Stimulated activated CD8-positive, alpha-beta memory T cell treated with anti-CD3 and anti-CD28 coated beads, Interleukin-7, amount 100 ng/mL, for 1 hour (primary cell): ENCODE measurements at places on chromosomes 3 and 15.

DNA sequence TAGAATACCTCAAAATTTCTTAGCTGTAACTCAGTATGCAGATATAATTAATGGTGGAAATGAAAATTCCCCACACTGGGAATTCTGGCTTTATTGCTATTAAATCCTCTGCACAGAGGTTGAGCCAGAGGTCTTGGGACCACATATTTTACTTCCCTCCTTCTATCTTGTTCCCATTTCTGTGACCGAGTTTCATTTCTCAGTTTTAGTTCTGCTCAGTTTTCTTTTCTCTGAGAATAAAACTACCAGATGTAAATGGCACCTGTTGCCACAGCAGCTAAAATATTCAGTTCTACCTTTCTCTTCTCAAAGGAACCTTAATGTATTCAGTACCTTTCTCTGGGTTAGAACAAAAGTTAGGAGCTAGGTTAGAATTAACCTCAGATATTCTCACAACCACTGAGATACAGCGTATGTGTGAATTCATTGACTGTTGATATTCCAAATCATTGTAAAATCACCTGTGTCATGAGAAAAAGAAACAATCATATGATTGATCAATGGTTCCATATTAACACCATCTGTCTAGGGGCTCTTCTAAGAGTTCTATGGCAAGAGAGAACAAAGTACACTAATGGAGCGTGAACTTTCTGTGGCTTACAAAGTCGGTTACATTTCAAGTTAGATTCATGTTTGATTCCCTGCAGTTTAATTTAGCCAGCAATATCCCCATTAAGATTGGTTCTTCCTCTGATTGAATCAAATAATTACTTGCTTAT lies 374.1 kb downstream of the EFHB start:
- no peak for DNase-seq

DNA sequence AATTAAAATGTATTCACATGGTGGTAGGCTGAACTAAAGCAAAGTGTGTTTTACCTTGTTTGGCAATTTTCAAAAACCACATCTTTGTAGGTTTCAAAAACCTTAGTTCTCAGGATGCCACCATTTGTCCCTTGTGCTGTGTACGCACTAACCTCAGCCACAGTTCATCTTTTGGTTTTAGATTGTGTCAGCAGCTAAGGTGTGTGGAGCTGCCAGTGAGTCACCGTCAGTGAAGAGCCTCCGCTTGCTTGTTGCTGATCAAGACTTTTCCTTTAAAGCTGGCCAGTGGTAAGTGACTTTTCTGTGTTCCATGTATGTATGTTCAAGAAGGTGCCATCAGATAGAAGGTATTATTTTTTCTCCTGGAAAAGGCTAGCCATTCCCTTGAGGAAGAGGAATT lies 21.1 kb downstream of the OXNAD1 start:
- DNase-seq: peak; percentile 36

DNA sequence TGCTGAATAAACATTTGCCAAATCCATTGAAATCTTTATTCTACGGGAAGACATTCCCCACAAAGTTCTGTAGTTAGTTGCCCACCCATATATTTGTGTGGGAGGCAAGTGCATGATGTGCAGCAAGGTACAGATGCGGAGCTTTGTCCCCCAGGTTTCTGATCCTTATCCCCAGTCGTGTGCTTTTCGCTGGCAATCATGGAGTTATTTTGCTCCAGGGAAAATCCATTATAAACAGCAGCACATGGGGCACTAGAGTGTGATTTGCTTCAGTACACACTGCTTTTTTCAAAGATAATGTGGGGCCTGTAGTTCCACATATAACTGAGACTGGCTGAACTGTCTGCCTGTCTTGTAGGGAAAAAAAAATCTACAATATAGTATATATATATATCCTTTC lies 132.1 kb downstream of the FEZF2 start:
- DNase-seq: no peak

DNA sequence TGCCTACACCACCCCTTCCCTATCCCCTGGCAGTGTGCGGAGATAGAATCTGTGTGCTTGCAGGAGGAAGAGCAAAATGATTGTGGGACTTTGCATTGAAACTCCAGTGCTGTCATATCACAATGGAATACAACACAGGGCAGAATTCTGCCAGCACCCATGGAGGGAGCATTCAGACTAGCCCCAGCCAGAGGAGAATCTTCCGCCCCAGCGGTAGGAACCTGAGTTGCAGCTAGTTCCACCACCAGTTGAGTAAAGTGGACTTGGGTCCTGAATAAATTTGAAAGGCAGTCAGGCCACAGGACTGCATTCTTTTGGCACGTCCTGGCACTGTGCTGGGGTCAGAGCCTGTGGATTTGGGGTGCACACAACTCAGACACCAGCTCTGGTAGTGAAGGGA lies 27.5 kb downstream of the NCBP2 start:
- DNase-seq: no peak

GRCh38 chr3:172082269-172082668 lies 42.9 kb downstream of the FNDC3B start:
- no peak for DNase-seq

- DNase-seq: no peak
These were observed 8.8 kb upstream of the RARB start for GRCh38 chr3:25419251-25419650.

- no peak for DNase-seq
These were observed 42.5 kb upstream of the RFX7 start for GRCh38 chr15:56286213-56286612.

DNA sequence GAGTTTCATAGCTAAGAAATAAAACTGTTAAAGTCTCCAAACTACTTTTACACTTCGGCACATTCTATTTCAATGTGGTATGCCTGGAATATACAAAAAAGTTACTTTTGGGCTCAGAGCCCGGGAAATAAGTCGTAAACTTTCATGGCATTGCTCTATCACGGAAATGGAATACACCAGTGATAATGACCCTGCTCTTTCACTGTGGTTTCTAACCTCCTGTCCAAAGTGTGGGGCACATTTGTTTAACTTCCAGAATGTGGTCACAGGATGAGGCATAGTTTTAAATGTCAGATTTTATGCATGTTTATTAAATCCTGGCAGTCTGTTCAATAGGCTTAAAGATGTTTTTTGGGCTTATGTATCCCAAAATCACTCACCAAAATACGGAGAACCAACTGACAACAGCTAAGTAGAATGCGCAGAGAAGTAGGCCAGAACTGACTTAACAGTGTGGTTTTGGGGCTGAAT lies 5.1 kb downstream of the CXCR6 start:
- DNase-seq: no peak

- DNase-seq: no peak
These were observed 200.5 kb downstream of the AKAP13 start for GRCh38 chr15:85580879-85581278.

DNA sequence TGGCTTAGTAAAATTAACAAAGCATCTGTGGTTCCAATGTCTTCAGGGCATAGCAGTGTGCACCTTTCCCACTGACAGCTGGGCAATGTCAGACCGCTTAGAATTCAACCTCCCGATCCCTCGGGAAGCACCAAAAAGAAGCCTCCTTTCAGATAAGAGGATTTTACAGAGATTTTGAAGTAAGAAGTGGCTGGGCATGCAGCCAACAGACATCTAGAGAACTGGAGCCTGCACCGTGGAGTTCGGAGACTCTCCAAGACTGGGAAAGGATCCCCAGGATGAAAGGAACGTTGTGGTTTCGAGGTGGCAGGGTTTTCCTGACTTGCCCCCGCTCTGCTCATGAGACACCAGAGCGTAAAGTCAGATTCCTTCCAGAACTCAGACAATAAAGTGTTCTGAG lies 5.3 kb downstream of the FAM174B start:
- DNase-seq: no peak

GRCh38 chr3:127137757-127138536 lies 55.0 kb upstream of the PRR23E start:
- no peak for DNase-seq

GRCh38 chr15:66834881-66835878 lies 133.1 kb downstream of the SMAD6 start:
- no peak for DNase-seq

GRCh38 chr3:195162033-195162669 lies 108.8 kb downstream of the XXYLT1 start:
- DNase-seq: no peak

- no peak for DNase-seq
These were observed 70.2 kb downstream of the PEAK1 start for GRCh38 chr15:77349666-77350065.

- peak; percentile 12 for DNase-seq
These were observed 2.9 kb downstream of the THBS1 start for GRCh38 chr15:39583596-39584265.

DNA sequence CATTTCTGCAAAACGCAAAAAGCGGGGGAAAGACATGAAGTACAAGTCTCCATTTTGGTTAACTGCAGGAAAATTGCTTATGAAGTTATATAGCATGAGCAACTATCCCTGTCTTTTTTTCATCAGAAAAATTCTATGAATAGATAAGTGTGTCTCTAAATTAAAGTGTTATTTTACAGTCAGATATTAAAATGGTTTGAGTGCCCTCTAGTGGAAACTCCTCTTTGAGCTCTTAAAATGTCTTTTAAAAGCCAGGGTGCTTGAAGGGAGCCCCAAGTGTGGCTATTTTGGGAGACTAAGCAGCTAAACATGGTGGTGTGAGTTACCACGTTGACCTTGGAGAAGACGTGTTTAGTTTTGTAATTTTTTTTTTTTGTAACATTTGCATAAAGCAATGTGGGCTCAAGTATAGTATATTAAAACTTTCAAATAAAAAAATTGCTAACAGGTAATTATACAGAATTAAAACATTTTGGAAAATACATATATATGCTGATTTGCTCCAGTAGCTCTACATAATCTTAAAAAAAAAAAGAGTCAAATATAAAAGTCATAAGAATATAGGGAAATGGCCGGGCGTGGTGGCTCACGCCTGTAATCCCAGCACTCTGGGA lies 77.2 kb downstream of the PPP2R3A start:
- no peak for DNase-seq

DNA sequence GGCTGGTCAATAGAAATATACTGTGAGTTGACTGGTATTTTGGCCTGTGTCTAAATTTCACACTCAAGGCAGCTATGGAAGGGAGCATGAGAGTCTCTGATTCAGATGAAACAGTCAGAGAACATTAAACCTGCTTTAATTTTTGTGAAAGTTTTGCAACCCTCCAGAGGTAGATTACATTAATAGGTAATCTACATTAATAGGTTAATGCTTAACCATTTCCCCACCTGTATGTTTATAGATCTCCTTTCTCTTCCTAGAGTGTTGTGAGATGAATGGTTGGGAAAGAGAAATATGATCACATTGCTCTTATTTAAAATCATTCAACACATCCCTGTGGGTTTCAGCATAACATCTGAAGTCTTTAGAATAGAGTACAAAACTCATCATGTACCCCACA lies 586.9 kb upstream of the DPPA4 start:
- DNase-seq: no peak

- no peak for DNase-seq
These were observed 34.3 kb downstream of the ASTE1 start for GRCh38 chr3:130992344-130992743.

DNA sequence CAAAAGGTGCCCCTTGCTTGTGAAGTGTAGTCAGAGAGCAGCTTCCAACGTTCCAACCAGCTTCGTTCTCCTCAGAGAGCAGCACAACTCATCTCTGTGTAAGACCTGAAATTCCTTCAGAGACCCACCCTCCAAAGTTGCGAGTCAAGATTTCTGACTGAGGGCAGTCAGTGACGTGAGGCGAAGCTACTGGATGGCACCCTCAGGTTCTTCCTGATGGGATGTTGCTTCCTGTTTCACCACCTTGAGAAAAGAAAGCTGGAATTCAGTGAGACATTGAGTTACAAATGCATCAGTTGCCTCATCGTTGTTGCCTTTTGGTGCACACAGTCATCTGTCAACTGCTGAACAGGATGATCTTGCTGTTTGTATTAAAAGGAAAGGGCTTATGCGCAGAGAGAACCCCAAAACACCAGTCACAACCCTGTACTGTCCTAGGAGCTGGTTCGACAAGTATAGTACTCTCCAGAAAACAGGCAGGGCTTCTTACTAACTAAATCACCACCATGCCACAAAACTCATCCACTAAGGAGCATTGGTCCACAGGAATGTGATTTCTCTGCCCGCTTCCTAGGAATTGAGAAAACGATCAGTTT lies at the start of gene CERS3:
Gene CERS3 (minus strand): TSS at position 118 of the 596 bp plus-strand sequence. CDS start 27,101 bp downstream, outside the sequence.
- DNase-seq: no peak

DNA sequence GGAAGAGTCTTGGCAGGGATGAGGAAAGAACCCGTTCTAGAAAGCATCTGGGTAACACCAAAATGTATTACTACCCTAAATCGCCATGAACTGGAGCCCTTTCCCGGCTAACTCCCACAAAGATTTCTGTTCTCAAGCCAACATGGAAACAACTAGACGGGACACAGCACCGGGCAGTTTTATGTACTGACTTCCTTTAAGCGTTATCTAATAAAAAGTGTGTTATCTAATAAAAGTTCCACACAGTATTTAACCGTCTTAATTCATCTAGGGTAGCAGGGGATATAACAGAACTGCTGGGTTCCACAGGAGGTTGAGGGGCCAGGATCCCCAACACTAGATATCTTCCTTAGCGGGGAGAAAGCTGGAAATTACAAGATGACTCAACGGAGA lies 347 bp upstream of the C3orf62 start:
- DNase-seq: no peak

- DNase-seq: no peak
These were observed 68.6 kb downstream of the ZNF621 start for GRCh38 chr3:40593351-40593750.

- DNase-seq: no peak
These were observed 661 bp upstream of the PARP14 start for GRCh38 chr3:122679882-122680474.

GRCh38 chr15:44788748-44789147 lies 52.4 kb downstream of the TRIM69 start:
- no peak for DNase-seq

GRCh38 chr3:1805331-1805730 lies 293.3 kb upstream of the CNTN4 start:
- DNase-seq: no peak

GRCh38 chr3:40309418-40309924 lies at the start of gene EIF1B:
Gene EIF1B, plus strand, starts transcription at chr3:40309707. Its CDS starts 235 bp downstream, at chr3:40309942.
- DNase-seq: peak; percentile 98

GRCh38 chr15:23857028-23857641 lies 170.0 kb upstream of the NDN start:
- no peak for DNase-seq

- DNase-seq: no peak
These were observed 721 bp downstream of the CSTA start for GRCh38 chr3:122325769-122326168.

DNA sequence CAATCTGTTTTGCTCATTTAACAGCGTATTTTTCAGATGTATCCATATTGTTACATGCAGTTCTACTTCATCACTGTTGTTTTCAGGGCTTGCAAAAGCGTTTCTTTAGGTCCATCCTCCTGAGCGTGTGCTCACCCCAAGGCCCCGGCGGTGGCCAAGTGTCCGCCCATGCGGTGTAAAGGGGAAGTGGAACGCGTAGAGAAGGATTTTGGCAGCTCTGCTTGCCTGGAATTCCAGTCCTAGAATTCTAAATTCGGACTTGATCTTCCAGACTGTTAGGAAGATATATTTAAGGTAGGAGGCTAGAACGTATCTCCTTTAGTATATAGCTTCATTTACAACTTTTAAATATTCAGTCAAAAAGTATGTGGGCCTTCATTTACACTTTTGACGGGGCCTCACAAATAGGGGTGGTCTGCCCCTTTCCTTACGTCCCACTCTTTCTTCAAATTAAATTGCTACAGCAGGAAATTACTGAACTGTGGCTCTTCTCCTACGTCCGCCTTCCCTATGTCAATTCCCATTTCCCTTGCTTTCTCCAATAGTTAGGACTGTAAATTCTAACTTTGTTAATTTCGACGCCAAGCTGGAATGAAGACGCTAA lies 609 bp upstream of the TBC1D23 start:
- no peak for DNase-seq
